ENCODE measurements at places on chromosomes 2 and 18. TPM values are rescaled to one million over a fixed set of nuclear protein-coding genes. Genes with fewer than 3 reads are reported as not detected.

DNA sequence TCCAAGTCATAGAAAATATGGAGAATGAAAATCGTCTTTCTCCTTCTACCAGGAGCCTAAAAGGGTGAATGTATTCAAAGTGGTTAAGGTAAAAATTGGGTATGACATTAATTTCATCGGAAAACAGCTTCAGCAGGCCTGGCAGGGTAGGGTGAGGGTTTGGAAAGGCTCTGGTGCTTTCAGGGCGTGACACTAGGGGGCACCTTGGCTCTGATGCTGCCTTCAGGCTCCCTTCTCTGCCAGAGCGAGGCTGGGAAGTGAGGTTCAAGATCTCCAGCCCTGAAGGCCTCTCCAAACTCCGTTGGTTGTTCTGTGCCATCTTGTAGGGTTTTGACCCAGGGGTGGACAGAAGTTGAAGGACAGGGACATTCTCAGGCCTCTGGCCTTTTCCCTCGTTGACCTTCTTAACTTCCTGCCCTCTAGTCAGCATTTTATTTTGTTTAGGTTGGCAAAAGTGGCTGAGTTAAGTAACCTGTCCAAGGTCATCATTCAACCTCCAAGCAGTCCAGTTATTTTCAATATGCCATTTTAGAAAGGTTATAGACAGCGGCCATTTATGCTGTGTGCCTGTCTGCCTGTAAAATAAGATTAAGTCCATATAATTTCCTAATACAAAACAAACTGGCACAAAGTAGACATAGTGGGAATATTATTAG lies 40.3 kb downstream of the EML6 start:
- DNase-seq: no peak

GRCh38 chr18:10094655-10095054 lies 180.8 kb downstream of the VAPA start:
- DNase-seq: no peak

CDH2 gene
- polyA plus RNA-seq: 4.6 TPM

DNA sequence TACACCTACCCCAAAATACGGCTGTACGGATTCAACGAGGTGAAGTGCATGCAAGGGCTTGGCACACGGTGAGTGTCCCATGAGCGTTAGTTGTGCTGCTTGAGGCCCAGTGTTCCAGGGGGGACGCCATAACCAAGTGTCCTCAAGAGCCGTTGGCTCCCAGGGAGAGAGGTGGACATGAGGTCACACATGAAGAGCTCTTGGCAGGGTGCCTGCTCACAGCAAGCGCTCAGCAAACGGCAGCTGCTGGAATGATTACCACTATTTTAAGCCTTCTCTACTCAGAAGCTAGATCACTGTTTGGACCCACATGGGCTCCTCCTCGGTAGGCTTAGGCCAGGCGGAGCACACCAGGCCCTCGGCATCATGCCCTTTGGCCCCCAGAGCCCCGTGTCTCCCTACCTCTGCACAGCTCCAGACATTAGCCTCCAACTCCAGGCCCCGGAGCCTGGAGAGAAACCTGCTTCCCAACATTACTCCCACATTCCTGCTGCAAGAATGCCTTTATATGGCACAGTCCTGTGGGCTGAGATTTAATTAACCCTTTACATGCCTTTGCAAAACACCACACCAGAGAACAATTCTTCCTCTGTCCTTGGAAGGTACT lies 68.4 kb upstream of the PPP1CB start:
- peak; percentile 79 for DNase-seq

- no peak for DNase-seq
These were observed 71.9 kb upstream of the ZNF516 start for GRCh38 chr18:76566987-76567386.

DNA sequence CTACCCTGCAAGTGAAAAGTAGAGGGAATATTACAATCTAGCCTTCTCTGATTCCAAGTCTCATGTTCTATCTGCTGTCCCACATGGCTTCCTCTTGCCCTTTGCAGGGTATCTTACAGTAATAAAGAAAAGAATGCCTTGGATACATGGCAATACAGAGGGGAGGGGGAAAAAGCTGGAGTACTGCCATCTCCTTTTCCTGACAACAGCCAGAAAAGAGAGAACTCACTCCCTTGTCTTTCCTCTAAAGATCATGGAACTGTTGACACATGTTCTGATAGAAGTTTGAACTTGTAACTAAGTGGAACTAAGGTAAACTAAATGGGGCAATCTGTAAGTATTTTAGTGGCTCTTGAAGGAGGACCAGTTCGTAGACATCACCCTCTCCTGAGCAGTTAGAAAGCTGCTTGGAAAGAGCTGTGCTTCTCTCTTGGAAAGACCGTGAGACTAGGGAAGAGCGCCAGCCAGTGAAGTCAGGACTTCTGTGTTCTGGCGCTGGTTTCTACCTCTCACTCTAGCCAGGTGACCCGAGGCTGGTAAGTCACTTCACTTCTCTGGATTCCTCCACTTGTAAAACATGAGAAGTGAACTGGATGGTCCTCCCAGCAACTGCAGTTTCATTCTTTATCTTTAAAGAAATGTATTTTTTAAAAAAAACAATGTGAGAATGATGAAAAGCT lies 242.3 kb upstream of the FOSL2 start:
- no peak for DNase-seq

DNA sequence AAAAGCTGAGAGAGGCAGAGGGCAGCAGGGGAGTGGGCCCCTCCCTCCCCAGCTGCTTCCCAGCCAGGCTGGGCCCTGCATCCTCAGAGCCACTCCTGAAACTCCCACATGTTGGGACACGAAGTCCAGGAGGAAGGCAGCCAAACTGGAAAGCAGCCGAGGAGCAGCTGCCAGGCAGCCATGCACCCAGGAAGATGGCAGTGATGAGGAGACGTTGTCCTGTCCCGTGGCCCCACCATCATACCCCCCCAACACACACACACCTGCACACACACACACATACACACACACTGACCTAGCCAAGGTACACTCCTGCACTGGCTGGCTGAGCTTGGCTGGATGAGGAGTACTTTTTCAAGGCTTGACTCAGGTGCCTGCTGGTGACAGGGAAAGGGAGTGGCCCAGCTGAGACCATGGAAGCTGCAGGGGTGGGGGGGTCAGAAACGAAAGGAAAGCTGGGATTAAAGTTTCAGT lies 106.0 kb downstream of the CYP26B1 start:
- peak; percentile 4 for DNase-seq

CDH19 gene
- 1.3 TPM for polyA plus RNA-seq

SPEG gene
- polyA plus RNA-seq: 61.4 TPM

- DNase-seq: no peak
These were observed 113.2 kb downstream of the ARHGEF4 start for GRCh38 chr2:130949954-130950353.

DNA sequence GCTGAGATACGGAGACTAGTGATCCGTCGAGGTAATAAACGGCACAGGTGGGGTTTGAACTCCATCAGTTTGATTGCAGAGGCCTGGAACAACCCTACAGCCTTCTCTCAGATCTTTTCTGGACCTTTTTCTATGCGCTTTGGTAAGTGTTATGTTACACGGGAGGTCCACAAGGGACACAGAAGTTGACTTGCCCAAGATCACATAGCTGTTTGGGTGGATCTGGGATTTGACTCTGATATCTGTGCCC lies 1.1 kb upstream of the DNPEP start:
- no peak for DNase-seq

LBX2 gene
- 0.70 TPM for polyA plus RNA-seq

DNA sequence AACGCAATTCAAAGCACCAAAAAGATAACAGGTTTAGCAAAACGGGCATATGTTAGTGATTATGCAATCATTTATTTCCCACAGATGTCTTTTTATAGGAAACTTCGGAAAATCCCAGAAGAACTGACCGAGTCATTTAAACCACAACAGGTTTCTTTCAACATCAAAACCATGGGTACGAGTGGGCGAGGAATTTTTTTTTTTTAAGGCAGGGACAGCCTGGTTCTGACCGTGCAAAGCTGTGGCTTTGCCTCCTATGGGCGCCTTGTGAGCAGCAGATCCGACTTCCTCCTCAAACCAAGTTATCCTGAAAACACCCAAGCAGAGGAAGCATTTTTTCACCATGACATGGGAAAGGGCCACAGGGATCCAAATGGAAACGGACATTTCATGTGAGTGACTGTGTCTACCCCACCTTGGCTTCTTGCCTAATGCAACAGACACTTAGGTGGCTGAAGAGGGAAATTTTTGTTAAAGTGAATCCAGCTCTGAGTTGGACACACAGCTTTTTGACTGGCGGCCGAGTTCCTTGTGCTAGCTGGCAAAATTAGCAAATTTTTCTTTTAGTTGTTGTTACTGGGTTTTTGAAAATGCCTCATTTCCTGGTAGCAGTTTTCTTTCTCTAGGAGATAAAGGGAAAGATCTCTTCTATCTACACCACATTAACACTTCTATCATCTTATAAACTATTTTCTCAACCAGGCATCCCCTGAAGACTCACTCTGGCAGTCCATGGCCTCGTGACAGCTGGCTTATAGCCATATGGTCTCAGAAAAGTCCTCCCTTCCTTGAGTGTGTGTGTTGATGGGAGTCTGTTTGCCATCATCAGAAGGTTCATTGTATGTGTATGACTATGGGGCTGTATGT lies 487.4 kb upstream of the ZEB2 start:
- no peak for DNase-seq

- peak; percentile 52 for DNase-seq
These were observed 141.6 kb upstream of the RIOK3 start for GRCh38 chr18:23311351-23312121.
